Stimulated activated naive CD8-positive, alpha-beta T cell treated with anti-CD3 and anti-CD28 coated beads, Interleukin-15, amount 100 ng/mL, for 72 hours (primary cell): ENCODE measurements at places on chromosomes 5 and 9.

GRCh38 chr5:67156976-67157583, 39.5 kb downstream of the CD180 start:
- no peak for DNase-seq

GRCh38 chr5:161546095-161546469, 443 bp downstream of the GABRB2 start:
- DNase-seq = no peak

GRCh38 chr9:3842839-3843238, 317.0 kb upstream of the RFX3 start:
- no peak for DNase-seq

- no peak for DNase-seq
Observed at GRCh38 chr9:84101964-84102632, 121.5 kb downstream of the RMI1 start.

DNA sequence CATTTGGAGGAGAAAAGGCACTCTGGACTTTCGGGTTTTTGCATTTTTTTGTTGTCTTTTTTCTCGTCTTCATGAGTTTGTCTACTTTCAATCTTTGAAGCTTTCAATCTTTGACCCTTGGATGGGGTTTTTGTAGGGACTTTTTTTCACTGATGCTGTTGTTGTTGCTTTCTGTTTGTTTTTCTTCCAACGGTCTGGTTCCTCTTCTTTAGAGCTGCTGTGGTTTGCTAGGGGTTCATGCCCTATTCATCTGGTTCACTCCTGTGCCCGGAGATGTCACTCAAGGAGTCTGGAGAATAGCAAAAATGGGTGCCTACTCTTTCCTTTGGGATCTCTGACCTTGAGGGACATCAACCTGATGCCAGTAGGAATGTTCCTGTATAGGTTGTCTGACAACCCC, 378.6 kb upstream of the TYRP1 start:
- no peak for DNase-seq

- DNase-seq = no peak
Observed at GRCh38 chr5:180609386-180609785, 18.1 kb upstream of the SCGB3A1 start.

DNA sequence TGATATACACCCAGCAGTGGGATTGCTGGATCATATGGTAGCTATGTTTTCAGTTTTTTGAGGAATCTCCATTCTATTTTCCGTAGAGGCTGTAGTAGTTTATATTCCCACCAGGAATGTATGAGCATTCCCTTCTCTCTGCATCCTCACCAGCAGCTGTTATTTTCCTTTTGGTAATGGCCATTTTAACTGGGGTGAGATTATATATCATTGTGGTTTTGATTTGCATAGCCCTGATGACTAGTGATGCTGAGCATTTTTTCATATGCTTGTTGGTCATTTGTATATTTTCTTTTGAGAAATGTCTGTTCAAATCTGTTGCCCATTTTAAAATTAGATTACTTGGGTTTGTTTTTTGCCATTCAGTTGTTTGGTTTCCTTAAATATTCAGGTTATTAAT, 11.2 kb upstream of the PPIC start:
- DNase-seq = no peak
